GM03348 (cell line): ENCODE measurements at places on chromosomes 11 and 22.

DNA sequence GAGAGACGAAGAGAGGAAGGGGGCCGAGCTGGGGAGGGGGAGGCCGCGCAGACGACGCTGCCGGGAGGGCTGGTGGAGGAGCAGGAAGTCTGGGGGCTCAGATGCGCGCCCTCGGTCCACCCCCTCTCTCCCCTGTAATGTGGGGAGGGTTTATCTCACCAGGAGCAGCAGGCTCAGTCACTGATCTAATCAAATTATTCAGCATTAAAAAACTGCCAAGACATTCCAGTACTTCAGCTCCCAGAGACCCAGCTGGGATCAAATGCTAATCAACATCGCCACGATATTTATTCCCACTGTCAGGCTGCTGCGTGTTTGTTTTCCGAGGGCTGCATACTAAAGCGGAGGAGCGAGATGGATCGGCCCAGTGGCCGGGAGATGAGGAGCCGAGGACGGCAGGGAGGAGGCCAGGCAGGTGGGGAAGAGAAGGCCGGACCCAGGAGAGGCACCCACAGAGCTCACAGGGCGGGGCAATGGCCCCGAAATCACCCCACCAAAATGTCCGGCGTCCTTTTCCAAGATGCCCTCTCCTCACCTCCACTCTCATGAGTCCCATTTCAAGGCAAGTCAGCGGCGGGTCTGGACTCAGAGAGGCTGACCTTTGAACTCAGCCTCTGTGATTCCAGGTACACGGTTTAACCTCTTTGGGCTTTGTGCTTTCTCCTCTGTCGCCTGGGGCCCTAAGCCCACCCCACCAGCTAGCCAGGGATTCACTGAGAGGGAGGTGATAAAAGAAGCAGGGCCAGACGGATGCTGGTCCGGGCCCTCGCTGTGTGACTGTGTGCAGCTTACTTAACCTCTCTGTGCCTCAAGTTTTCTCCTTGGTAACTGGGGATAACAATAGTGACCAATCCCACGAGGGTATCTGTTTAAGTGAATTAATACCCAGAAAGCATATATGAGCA lies 502.1 kb downstream of the MN1 start:
- peak; percentile 54 for DNase-seq

DNA sequence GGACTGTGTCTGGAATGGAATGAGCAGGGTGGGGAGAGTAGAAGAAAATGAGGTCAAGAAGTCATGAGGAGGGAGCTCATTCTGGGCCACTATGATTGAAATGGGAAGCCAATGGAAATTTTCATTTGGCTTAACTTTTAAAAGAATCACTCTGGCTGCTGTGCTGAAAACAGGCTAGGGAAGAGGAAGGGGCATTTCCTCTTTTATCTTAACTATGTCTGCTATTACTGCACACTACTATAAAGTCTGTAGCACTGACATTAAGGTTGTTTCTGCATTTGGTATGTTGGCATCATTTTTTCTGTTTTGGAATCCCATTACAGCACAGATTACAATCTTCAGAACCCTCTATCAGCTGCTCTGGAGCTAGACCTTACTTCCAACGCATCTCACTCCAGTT lies 8.2 kb downstream of the PATL1 start:
- no peak for DNase-seq

GRCh38 chr11:102119997-102120396 lies 9.8 kb downstream of the YAP1 start:
- DNase-seq: no peak

DNA sequence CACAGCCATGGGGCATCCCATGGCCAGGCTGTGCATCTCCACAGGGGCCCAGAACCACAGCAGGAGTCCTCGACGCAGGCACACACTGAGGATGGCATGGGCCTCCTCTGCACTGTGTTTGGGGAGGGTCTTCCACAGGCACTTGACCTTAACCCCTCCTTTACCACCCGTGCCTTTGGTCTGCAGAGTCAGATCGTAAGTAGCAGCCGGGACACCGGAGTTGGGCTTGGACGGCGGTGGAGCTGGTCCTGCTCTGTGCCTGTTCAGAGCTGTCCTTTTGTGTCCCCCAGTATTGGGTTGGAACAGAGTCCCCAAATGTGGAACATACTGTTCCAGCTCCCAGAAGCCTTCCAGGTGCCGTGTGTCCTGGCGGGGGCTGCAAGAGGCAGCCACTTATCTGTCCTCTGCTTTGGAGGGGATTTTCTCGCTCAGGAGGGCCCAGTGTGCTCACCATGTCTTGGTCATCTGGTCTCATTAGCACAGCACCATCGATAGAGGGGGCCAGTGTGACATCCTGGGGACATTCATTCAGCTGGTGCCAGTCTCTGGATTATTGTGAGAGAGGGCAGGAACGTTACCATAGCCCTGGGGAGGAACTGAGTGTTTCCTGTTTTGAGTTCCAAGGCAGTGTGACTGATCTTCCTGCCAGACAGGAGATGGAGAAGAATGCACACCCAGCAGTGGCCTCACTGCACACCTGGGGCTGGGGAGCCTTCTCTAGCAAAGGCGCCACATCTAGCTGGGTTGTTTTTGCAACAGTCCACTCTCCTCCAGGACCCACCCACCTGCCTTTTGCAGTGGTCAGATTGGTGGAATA lies 12.4 kb downstream of the CRELD2 start:
- peak; percentile 65 for DNase-seq

- DNase-seq: peak; percentile 21
Measured at GRCh38 chr11:107545101-107545514, 20.4 kb downstream of the ALKBH8 start.

DNA sequence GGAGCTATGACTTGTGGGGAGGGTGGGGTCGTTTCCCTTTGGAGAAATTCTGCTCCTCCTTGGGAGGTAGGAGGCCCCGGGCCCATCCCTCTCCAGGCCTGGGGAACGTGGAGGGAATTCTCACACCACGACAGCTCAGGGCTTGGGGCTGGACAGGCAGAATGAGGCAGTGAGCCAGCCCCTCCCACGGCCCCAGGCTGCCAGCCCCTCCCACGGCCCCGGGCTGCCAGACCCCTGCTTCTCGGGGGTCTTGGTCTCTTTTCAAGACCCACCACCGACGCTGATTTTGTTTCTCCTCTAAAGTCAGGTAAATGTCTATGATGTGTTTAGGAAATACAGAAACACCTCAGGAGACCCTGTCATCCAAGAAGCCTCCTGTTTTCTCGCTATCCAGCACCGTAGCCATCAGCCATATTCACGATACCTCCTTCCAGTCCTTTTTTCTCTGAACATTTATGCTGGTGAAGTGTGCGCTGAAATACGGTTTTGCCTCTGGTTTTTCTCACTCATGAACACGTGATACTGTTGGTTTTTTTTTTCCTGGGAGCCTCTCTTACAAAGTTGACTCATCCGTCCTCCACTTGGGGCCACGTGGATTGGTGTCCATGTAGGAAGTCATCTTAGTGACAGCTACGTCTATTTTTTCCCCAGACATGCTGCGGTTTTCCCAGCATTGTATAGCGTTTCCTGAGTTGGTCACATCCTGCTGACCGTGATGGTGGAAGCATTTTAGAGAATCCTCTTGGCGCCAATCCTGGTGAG lies 1219.6 kb downstream of the BRD1 start:
- no peak for DNase-seq

- DNase-seq: no peak
Measured at GRCh38 chr22:21713428-21714058, 22.1 kb downstream of the YPEL1 start.

- DNase-seq: no peak
Measured at GRCh38 chr11:77474684-77475060, 778 bp upstream of the PAK1 start.

DNA sequence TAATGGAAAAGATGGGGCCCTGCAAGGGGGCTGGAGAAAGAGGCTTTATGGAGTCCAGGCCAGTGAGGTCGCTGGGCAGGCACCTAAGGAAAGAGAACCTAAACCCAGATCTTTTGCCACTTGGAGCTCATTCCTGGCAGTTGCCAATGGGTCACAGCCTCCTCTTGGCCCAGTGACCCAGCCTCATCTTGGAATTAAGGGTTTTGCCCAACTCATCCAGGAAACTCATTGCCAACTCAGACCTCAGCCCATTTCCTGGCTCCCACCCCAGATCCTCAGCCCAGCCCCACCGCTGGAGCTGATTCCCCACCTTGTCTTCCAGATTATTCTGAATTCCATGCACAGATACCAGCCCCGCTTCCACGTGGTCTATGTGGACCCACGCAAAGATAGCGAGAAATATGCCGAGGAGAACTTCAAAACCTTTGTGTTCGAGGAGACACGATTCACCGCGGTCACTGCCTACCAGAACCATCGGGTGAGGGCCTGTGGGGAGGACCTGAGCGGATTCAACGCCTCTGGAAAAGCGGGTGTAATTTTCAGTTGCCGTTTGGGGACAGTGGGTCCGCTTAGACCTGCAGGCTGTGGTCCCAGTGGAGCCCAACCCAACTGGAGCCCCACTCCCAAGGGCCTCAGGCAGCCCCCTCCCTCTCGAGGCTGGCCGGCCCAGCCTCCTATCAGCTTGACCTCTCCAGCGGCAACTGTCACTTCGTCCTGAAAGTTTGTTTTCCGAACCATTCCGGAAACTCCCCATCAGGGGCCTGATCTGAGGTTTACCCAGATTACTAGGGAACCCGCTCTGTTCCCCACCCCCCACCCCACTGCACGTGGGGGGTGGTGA lies 4.3 kb downstream of the TBX1 start:
- no peak for DNase-seq

- no peak for DNase-seq
Measured at GRCh38 chr22:49019737-49020713, 807.6 kb downstream of the BRD1 start.

DNA sequence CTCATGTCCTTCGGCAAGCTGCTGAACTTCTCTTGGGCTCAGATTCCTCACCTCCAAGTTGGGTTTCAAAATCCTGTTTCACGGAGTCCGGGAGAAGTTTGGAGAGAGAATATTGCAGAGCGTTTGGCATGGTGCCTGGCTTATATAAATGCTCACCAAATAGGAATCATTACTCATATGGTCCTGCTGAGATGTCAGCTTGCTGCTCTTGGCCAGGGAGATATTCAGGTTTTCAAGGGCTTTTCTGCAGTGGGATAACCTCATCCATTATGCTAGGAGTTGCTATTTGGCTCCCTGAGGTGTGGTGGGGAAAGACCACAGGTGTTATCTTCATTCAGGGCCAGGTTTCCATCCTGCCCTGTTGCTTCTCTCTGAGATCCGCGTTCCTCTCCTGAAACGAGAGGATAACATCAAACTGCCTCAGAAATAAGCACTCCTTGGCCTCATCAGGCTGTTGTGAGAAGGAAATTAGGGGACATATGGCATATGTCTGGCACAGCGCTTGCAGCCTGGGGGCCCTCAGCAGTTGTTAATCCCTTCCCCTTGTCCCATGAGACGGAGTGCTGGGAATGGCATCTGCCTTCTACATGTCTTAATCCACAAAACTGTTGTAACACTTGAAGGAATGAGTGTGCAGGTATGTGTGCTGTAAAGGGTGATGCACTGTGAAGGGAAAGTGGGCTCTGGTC lies 29.9 kb upstream of the ACER3 start:
- DNase-seq: no peak

GRCh38 chr11:121930004-121930965 lies 185.7 kb downstream of the BLID start:
- DNase-seq: peak; percentile 27

DNA sequence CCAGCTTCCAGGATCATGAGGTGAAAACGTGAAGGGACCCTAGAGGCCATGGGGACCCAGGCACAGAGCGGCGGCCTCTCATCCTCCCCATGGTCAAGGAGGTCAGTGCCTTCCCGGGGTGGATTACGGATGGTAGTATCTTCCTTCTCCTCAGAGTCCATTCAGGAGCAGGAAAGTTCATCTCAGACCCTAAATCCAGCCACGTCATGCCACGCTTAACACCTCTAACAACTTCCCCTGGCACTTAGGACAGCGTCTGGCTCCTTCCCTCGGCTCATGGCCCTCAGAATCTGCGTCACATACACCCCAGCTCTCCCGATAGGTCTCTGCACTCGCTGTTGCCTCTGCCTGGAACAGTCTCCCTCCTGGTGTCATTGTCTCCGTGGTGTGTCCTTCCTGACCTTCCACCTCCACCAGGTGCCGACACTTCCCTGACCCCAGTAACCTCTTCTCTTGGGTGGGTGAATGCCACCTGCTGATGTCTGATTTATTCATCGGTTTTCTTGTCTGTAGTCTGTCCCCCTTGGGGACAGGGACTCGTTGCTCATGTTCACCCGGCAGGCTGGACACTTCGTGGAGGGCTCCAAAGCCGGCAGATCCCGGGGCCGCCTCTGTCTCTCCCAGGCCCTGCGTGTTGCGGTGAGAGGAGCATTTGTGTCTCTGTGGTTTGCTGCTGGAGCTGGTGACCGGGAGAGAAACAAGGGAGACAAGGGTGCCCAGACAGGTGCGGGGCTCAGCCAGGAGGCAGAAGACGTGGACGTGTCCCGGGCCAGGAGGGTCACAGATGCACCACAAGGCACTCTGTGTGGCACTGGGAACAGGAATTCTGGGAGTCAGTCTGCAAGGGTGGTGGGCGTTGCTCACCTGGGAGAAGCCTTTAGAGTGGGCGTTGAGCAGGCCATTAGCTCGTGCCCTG lies 1.4 kb downstream of the MYEOV start:
- no peak for DNase-seq

DNA sequence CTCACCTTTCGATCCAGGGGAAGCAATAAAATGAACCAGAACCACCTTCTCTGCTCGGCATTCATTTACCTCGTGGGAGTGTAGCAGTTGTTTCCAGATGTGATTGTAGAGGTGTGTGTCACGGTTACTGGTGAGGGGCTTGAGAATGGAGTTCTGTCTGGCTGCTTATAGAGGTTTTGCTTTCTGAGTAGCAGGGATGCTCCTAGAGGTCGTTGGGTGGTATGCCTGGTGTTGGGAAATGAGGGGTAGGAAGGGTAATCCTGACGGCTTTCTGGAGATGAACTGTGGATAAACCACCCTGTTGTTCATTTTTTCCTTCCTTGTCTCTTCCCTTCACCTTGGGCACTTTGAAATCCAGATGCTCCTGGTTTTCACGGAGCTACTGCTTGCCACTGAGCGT lies 8.1 kb downstream of the TEAD1 start:
- no peak for DNase-seq

DNA sequence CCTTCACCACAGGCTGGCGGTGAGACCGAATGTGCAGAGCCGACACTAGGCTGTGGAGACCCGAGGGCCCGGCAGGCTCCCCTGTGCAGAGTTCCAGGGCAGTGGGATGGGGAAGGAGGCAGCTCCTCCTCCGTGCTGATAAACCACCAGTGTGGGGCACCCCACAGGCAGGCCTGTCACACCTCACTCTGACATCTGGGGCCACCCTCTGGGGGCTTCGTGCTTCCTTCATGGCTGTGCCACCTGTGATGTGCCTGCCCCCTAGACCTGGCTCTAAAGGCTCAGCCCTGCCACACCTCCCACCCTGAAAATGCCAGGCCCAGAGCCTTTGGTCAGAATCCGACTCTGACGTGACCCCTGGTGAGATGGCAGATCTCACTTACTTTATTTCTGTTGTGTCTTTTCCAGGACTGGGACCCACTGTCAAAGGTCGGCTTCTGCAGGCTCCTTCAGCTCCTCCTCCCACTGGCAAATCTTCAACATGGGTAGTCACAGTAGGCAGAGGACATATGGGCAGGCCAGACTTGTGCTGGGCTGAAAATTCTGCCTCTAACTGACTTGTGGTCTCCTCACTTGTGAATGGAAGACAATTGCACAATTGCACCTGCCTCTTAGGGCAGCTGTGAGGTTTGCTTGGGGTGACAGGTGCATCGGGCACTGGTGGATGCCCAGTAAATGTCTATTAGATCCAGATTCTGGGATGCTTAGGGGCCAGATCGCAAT lies 46.2 kb upstream of the TSKU start:
- no peak for DNase-seq

GRCh38 chr11:78943841-78944240 lies 369.2 kb upstream of the NARS2 start:
- no peak for DNase-seq
